ENCODE measurements at places on chromosomes 12 and 14. TPM values are rescaled to one million over a fixed set of nuclear protein-coding genes. Genes with fewer than 3 reads are reported as not detected.

The BATF gene
- not detected for total RNA-seq

The CLEC1A gene
- not detected for total RNA-seq

The ASCL1 gene
- 0.20 TPM for total RNA-seq

The SERPINA10 gene
- not detected for total RNA-seq

The ESRRB gene
- 0.11 TPM for total RNA-seq

The RBP5 gene
- total RNA-seq: 2.1 TPM

The CACNA1C gene
- total RNA-seq: 0.81 TPM

The PARPBP gene
- 29.0 TPM for total RNA-seq

The GALNT9 gene
- total RNA-seq: 0.35 TPM

The TMEM30B gene
- total RNA-seq: 12.2 TPM

The SPX gene
- total RNA-seq: 0.57 TPM

The CLECL1 gene
- total RNA-seq: not detected

The OAS3 gene
- 0.81 TPM for total RNA-seq

- no peak for DNase-seq
These were observed 267.1 kb upstream of the CRY1 start for GRCh38 chr12:107360482-107360881.

DNA sequence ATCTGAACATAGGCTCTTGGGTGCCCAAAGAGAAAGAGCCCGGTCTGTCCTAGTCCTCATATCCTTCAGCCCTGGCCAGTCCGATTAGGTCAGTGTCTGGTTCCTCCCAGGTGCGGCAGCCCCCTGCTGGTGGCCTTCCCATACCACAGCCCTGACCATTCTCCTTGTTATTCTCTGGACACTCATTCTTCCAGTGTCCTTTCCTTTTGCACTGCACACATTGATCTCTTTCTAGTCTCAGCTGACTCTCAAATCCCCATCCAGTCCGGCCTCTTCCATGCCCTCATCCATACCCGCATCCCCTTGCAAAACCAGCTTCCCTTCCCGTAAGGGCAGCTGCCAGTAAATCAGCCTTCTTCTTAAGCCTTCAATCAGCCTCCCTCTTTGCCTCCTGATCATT, 1316.3 kb downstream of the TMEM121 start:
- no peak for DNase-seq

DNA sequence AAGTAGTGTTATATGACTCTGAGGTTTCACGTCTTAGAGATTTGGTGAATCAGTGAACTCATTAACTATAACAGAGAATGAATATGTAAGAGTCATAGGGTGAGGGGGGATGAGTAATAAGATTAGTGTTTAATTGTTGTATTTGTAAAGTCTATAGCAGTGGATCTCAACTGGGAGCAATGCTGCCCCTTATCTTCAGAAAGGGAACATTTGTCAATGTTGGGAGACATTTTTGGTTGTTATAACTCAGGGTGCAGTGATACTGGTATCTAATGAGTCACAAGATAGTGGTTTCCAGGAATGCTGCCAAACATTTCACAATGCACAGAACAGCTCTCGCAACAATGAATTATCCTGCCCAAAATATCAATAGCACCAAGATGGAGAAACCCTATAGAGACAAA, 1193.7 kb downstream of the GALC start:
- DNase-seq: no peak

DNA sequence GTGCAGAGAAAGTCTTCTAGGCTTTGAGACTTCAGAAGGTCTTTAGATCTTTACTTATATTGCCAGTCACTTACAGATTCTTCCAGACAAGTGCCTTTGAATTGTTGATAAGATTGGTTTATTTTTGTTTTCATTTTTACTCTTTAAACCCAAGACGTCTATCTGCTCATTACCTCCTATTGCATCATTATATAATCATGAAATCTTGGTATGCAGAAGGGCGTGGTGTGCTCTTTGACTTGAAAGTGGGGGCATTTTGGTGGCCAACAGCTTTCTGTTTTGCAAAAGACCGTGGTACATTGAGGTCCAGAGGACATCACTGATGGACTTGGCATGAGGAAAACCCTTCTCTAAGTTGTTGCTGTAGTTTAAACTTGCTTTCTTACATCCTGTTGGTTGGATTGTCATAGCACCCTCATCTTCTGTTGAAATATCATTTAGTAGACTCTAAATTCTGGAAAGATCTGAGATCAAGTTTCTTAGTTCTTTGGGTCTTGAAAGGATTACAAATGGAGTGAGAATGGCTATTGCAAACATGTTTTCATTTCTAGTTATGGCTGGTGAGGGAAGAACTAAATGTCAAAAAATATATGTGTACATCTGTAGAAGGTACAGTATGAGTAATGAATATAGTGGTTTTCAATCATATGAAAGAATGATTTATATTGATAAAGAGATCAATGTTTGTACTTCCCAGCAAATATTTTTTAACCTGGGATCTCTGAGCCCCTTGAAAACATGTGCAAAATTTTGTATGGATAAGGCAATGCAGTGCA, 441.8 kb downstream of the NRXN3 start:
- DNase-seq: no peak

DNA sequence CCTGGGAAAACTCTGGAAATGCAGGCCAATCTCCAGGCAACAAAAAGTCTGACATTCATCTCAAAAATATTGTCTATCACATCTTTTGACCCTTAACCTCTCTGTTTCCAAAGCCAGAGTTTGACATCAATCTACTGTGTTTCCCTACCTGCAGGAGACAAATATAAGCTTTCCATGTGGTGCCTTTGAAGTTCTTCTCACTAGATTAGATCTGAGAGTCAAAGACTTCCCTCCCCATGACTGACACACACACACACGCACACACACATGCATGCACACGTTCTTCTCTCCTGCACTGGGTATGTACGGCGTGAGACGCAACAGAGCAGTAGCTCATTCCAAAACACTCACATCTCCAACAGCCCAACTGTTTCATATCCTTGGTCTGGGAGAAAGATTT, 8.1 kb upstream of the ITPR2 start:
- DNase-seq: no peak

- DNase-seq: no peak
These were observed 291.7 kb upstream of the FKBP4 start for GRCh38 chr12:2503036-2503435.

GRCh38 chr12:105092336-105092735, 8.1 kb upstream of the ALDH1L2 start:
- DNase-seq: peak; percentile 97

GRCh38 chr12:115311875-115312274, 627.9 kb upstream of the TBX3 start:
- no peak for DNase-seq

DNA sequence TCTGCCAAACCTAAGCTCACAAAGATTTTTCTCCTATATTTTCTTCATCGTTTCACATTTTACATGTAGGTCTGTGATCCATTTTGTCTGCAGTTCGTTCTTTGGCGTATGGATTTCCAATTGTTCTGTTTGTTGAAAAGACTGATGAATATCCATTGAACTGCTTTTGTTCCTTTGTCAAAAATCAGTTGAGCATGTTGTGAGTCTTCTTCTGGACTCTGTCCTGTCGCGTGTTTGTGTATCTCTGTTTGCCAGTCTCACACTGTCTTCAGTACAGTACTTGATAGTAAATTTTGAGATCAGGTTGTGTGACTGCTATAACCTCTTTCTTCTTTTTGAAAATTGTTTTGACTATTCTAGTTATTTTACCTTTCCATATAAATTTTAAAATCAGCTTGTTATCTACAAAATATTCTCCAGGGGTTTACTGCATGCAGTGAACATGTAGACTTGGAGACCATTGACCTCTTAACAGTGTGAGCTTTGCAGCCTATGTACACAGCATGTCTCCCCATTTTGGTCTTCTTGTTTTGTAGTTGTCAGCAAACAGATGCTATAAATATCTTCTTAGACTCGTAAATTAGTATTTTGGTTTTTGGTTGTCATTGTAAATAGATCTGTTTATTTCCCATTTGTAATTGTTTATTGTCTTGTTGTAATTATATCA, 94.0 kb upstream of the DYNC1H1 start:
- no peak for DNase-seq

- no peak for DNase-seq
These were observed 89.9 kb downstream of the BICD1 start for GRCh38 chr12:32196250-32197198.

- DNase-seq: no peak
These were observed 4.2 kb upstream of the GLRX5 start for GRCh38 chr14:95530473-95531276.

DNA sequence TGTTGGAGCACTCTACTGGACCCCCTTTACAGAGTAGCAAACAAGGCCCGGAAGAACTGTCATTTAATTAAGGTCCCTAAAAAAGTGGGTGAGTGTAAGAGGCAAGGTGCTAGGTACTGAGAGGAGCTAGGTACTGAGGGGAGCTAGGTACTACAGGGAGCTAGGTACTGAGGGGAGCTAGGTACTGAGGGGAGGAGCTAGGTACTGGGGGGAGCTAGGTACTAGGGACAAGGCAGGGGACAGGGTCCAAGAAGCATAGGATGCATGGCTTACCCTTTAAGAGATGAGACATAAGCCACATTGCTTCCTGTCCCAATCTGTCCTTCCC, 4.9 kb downstream of the KRT5 start:
- no peak for DNase-seq

DNA sequence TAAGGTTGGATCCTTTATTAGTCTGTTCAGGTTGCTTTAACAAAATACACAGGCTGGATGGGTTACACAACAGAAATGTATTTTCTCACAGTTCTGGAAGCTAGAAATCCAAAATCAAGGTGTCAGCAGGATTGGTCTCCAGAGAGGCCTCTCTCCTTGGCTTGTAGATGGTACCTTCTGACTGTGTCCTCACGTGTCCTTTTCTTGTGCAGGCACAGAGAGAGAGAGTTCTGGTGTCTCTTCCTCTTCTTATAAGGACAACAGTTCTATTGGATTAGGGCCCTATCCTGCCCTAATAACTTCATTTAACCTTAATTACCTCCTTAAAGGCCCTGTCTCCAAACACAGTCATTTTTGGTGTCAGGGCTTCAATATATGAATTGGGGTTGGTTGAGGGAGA, 4.6 kb upstream of the ANKRD33 start:
- no peak for DNase-seq

DNA sequence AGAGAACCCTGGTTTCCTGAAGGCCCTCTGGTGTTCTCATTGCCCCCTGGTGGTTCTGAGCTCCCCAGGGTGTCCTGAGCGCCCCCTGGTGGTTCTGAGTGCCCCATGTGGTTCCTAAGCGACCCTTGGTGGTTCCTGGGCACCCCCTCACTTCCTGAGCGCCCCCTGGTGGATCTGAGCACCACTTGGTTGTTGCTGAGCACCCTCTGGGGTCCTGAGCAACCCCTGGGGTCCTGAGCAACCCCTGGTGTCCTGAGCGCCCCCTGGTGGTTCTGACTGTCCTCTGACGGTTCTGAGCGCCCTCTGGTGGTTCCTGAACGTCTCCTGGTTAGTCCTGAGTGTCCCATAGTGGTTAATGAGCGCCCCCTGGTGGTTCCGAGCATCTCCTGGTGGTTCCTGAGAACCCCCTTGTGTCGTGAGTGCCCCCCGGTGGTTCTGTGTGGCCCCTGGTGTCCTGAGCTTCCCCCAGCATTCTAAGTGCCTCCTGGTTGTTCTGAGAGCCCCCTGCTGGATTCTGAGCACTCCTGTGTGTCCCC, 568.3 kb downstream of the TMEM121 start:
- DNase-seq: no peak

GRCh38 chr14:104973135-104973384, 5.1 kb downstream of the AHNAK2 start:
- DNase-seq: peak; percentile 55

DNA sequence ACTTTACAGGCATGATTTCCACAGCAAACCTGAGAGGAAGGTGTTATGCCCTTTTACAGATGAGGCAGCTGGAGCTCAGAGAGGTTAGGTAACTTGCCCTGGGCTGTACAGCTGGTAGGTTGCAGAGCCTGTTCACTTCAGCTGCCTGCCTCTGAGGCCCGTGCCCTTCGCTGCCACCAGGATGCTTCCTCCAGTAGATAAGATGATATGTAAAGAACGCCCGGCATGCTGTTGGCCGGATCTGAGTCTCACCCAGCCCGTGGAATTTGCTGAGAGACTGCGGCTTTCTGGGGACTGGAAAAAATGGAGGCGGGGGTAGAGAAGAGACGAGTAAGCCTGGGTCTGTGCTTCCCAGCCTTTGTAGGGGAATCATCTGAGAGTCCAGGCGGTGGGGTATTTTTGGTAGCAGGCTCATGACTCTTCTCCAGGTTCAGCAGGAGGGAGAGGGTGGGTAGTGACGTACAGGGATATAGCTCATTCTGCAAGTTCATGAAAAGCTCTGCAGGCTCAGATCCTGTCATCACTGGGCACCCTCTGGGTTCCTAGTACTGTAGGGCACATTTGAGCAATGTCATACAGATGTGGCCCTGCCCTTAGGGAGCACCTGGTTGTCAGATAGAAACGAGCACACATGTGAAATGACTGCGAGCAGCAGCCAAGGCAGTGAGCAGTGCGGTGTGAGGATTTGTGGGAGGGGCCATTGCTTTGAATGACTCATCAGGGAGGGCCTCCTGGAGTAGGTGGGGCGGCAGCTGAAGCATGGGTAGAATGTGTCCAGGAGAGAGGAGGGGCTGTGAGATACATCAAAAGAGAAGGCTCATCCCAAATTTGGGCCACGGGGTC, 159.4 kb downstream of the TSPAN9 start:
- DNase-seq: peak; percentile 86

DNA sequence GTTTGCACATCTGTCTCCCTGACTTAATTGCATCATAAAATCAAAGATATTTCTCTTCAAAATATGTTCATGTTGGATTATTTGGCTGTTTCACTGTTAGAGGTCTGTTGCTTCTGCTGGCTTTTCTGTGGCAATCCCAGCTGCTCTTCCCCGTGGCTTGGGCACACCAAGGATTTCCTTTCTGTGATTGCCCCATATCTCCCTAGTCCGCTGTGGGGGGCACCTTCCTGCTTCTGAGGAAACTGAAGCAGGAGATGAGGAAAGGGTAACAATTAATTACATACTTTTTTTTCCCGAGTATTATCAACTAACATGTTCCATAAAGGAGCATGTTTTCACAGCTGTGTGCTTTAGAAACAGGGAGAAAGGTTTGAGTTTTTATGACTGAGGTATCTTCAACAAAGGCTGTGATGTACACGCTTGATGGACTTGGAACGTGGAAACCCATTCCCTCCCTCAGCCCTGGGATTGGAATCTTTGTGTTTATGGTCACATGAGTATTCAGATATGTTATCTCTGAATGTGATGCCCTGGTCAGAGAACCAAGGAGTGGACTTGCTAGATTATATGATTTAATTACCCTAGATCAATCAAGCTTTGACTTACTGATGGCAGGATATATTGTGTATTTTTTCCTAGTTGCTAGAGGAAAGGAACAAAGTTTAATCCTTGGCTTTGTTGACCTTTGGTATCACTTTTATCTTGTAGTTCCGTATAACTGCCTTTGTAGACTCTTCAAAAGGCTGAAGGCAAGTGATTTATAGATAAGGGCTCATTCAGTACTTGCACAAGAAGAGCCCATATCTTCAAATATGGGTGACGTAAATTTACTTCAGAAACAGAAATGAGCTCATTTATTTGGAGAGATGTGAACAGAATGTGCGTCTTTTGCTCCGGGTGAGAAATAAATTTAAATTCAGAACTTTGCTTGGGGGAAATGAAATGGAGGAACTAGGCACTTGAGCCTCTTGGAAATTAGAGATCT, 46.7 kb downstream of the BORCS5 start:
- no peak for DNase-seq

GRCh38 chr12:115763982-115764621, 513.4 kb downstream of the MED13L start:
- DNase-seq: no peak

- DNase-seq: no peak
These were observed 488.5 kb upstream of the MGAT4C start for GRCh38 chr12:86744547-86745212.
